ENCODE measurements at places on chromosomes 3 and 15.

DNA sequence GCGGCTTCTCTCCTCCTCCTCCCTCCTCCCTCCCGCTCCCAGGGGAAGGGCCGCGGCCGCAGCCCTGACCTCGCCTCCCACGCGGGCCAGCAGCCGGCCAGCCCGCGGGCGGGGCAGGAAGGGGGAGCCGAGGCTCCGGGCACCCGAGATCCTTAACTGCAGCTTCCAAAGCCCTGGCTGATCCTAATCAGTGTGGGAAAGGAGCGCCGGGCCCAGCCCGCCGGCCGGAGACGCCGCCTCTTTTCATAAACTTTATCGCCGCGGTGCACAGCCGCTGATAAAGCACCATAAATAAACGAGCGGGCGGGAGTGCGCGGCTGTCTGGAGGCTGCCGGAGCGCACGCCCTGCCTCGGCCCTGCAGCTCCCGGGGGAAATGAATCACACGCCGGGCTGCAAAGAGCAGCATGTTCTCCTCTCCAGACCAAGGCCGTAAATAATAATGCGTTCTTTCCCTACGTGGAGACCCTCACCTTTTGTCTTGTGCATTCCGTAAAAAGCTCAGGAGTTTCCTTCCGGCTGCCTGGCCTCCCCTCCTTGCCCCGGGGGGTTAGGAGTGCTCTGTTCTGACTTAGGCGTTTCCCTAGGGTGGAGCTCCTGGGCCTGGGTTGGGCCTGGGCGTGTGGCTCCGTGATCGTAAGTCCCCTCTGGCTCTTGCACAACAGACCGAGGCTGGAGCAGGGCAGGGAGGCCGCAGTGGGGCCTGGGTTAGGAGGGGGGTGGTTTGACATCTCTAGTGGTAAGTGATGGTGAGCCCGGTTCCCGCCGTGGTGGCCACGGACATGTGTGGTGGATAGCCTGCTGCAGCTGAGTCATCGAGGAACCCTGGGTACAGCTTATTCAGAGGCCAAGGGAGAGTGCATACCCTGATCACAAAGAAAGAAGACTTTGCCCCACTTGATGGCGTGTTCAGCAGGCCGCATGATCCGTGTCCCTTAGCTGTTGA is 132.6 kb upstream of the HES1 start:
- peak; percentile 94 for DNase-seq

DNA sequence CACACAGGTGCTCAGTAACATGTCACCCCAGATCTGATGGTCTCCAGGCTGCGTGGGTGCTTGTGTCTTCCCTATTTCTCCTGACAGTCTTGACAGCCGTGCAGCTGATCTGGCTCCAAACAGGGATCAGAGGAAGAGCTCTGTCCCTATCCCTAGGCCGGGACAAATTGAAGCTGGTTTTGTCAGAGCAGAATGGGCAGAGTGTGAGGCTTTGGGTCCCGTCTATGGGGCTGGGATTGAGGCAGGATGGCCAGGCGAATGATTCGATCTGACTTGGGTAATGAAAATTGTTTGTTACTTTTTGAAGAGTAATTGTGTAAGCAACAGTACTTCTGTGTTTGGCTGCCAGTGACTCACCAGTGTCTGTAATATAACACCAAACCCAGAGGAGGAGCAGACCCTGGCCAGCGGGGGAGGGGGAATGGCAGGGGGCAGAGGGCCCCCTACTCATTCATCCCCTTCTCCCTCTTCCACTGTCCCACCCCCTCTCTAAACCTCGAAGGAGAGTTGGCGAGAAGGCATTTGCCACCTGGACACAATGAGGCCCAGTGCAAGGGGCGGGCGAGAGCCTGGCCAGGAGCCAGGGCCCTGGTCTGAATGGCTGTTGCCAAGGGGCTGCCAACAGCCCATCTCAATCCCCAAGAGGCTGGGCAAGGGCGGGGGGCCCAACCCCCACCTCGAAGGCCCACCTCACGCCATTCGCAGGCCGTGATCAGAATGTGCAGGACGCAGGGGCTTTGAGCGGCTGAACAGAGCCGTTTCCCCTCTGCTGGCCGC is 4.9 kb upstream of the MAGEF1 start:
- peak; percentile 83 for DNase-seq

DNA sequence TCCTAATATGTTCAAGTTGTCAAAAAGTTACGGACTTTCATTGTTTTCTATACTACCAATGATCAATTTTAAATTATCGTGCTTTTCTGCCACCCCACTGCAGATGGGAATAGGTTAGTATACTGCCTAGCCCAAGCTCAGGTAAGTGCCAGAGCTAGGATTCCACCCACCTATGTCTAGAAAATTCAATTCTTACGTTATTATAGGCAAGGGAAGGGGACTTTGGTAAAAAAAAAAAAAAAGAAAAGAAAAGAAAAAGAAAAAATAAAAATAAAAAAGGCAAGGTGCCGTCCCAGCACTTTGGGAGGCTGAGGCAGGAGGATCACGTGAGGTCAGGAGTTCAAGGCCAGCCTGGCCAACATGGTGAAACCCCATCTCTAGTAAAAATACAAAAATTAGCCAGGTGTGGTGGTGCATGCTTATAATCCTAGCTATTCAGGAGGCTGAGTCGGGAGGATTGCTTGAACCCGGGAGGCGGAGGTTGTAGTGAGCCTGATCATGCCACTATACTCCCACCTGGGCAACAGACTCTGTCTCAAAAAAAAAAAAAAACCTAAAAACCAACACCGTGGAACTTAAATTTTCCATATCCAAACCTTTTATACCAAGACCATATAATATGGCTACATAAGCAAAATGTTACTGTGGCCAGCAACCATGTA is 1.3 kb downstream of the RPL22L1 start:
- no peak for DNase-seq

DNA sequence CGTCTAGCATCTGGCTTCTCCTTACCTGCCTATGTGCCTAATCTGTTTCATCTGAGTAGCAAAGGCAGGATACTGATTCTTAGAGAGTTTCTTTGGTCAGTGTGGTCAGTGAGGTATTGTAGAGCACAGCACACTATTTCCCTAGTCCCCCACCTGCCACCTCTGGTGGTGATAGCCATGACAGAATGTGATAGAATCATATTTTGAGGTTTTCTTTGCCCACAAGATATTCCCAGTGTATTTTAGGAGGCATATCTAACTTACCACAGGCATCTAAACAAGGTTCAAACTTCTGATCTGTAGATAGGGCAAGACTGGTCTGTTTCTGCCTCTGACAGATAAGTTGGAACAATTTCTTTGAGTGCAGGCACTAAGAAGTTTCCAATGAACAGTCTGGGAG is 188.0 kb downstream of the SOX2 start:
- no peak for DNase-seq

DNA sequence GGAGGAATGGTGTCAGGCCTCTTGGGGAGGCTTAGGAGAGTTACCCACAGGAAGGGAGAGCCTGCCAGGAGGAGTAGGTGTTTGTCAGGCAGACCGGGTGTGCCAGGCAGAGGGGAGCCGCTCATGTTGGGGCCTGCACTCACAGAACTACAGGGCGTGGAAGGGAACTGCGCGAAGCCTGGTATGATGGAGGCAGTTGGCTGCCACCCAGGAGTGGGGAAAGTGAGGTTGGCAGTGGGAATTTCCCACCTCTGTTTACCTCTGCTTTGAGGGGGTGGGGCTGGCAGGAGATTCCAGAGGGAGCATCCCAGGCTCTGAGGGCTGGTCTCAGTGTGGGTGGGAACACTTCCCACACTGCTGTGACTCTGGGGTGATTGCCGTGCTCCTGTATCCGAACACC is 99.9 kb downstream of the SLCO3A1 start:
- no peak for DNase-seq

- no peak for DNase-seq
Measured at GRCh38 chr3:57943525-57944495, 64.4 kb upstream of the FLNB start.

GRCh38 chr3:120567370-120568201 is 28.6 kb upstream of the NDUFB4 start:
- no peak for DNase-seq

- DNase-seq: no peak
Measured at GRCh38 chr15:73024168-73024567, 28.1 kb upstream of the NEO1 start.

GRCh38 chr3:196141052-196141865 is 59.4 kb upstream of the TFRC start:
- no peak for DNase-seq

DNA sequence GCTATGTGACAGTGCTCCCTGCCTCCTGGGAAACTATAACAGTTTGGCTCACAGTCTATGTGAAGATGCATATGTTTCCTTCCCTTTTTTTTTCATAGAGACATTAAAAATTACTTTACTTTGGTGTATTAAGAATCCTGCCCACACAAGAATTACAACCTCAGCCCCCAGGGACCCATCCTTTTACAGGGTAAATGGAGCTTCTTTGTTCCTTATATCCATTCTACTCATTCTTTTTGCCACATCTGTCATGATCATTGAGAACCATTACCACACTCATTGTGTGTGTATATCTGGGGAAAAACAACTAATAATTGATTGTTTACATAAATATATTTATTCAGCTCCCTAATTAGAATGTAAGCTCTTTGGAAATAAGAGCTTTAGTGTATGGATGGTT is 157.4 kb downstream of the SSR3 start:
- DNase-seq: no peak

DNA sequence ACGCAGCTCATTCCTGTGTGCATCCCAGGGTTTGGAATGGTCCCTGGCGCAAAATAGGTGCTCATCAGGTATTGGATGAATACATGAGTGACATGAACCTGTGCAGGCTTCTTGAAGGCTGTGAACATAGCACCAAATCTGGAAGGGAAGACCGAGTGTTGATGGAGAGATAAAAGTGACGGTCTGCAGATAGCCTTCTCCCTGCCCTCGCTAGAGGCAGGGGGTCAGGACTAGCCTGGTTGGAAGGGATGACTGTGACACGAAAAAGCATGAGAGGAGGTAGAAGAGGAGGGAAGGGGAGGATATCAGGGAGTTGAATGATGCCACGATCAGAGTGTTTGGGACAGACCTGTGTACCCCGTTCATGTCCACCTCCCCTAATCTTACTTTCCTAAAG is 267.1 kb downstream of the XXYLT1 start:
- no peak for DNase-seq

- DNase-seq: no peak
Measured at GRCh38 chr15:67931861-67932260, 92.0 kb upstream of the RNU6-1 start.

DNA sequence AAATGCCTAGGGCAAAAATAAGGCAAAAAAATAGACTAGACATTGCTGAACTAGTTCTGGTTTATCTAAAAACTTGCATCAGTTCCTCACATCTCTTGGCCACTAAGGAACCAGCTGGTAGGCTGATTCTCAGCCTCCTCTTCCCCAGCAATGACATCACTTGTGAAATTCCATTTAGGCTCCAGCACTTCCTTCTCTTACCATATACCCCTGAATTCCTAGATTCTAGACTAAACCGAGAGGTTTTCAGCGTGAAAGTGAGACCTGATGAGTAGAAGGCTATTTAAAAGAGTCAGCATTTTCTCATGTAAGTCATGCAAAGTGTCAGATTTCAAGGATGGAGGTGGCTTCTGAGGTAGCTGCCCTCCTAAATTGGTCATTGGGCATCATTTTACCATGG is 247.1 kb upstream of the CDIN1 start:
- DNase-seq: no peak

- DNase-seq: no peak
Measured at GRCh38 chr3:100260081-100260684, 609 bp upstream of the TBC1D23 start.

DNA sequence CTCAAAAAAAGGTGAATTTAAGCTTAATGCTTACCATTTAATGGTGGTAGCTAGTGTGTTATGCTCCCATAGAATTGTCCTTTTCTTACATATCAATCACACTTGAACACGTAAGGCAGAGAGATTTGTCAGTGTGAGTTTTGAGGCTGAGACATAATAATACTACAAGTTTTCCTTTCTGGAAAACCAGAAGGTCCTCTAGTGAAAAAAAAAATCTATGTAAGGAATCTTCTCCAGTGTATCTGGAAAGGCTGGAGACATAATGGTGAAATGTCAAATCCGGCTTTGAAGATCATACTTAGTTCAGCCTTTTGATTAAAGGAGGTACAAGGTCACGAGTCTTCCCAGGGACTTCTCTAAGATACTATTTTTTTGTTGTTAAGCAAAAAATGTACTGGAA is 3.4 kb downstream of the TSC22D2 start:
- DNase-seq: no peak

- DNase-seq: no peak
Measured at GRCh38 chr3:157465741-157466140, 29.1 kb downstream of the PTX3 start.

- no peak for DNase-seq
Measured at GRCh38 chr15:51755790-51756189, 4.4 kb downstream of the TMOD2 start.

DNA sequence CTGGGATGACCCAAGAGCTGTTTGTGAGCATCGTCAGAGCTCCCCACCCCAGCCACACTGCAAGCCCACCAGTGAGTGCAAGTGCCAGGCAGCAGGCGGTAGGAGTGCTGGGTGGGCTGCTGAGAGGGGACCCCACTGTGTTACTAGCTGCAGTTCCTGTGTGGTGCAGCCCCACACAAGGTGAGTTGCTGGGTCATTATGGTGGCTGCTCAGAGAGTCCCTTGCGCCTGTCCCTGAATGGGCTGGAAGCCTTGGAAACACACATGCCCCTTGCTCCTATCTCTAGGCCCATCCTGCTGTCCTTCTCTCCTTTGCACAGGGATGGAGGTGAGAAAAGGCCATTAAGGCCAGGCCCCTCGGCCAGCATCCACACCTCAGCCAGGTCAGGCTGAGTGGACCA is 83.7 kb downstream of the SEC22A start:
- DNase-seq: no peak

DNA sequence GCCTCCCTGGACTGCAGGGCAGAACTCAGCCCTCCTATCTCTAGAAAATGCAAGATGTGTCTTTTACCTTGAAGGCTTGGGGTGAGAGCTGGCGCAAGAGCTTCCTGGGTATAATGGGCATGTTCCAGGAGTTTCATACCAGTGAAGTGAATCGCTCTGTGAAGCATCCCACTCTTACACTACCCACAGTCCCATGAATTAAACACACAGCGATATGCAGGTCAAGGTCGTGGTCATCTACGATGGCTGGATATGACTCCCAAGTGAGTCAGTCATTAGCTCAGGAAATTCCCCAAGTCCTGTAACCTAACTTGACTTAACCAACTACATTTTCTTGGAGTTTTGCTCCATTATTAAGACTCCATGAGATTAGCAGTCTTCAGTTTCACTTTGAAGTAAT is 439.7 kb downstream of the NTRK3 start:
- DNase-seq: no peak

- DNase-seq: no peak
Measured at GRCh38 chr15:68299436-68299835, 21.9 kb downstream of the FEM1B start.

- DNase-seq: no peak
Measured at GRCh38 chr15:33194237-33194636, 277 bp downstream of the FMN1 start.

DNA sequence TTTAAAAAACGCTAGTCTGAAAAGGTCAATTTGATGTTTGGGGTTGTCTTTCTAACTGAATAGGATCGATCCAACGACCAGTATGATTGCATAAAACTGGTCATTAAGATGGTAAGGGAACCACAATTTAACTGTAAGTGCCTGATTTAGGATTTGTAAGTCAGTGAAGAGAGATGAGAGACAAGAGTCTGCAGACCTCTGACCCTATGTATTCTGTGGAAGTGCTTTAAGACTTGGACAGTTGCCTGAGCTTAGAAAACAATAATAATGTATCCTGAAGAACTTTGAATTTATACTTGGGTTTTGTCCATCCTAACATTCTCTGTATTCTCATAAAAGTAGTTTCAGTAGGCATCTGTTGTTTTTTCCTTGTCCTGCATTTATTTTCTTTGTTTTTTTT is 221.4 kb upstream of the SUCLG2 start:
- DNase-seq: no peak

GRCh38 chr3:26687466-26687865 is 64.9 kb downstream of the LRRC3B start:
- no peak for DNase-seq

Measured in upper lobe of left lung (tissue), 6 donors.